ENCODE measurements at places on chromosomes 2 and 18. TPM values are rescaled to one million over a fixed set of nuclear protein-coding genes. Genes with fewer than 3 reads are reported as not detected.

- H3K27me3 ChIP-seq: peaks cover 89% of the 10 kb centered on the region
- no peak overlapping the region for H3K27ac ChIP-seq
- peak; percentile 23 for DNase-seq
- no peaks in the 10 kb centered on the region for H3K36me3 ChIP-seq
- peaks cover 12% of the 10 kb centered on the region for H3K4me1 ChIP-seq
Measured at GRCh38 chr2:102618452-102619413, 620 bp upstream of the SLC9A2 start.

DNA sequence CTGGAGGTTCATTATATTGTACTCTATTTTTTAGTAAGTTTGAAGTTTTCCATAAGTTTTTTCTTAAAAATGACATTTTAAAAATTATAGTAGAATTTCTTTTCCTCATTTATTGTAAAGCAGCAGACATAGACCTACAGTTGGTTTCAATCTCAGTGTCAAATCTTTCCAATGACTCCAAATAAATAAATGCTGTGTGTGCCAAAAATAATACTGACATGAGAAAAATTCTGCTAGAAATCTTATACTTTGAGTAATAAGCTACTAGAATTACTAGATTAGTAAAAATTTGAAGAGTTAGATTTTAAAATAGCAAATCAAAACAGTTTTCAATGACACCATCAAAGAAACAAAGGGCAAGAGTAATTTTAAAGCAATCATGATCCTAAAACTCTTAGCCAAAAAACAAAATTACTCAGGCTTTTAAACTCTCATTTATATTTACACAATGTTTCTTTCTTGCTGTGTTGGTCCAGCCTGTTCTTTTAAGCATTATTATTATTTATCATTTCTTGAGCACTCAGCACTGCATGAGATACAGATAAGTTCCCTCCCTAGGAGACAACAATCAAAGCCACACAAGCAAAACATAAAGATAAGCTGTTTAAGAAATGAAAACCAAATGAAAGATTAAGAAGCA is 8.3 kb upstream of the KANSL1L start:
- no peak overlapping the region for H3K27ac ChIP-seq
- no peaks in the 10 kb centered on the region for H3K27me3 ChIP-seq
- H3K4me1 ChIP-seq: peaks cover 5% of the 10 kb centered on the region
- H3K36me3 ChIP-seq: peaks cover 10% of the 10 kb centered on the region
- DNase-seq: no peak

DNA sequence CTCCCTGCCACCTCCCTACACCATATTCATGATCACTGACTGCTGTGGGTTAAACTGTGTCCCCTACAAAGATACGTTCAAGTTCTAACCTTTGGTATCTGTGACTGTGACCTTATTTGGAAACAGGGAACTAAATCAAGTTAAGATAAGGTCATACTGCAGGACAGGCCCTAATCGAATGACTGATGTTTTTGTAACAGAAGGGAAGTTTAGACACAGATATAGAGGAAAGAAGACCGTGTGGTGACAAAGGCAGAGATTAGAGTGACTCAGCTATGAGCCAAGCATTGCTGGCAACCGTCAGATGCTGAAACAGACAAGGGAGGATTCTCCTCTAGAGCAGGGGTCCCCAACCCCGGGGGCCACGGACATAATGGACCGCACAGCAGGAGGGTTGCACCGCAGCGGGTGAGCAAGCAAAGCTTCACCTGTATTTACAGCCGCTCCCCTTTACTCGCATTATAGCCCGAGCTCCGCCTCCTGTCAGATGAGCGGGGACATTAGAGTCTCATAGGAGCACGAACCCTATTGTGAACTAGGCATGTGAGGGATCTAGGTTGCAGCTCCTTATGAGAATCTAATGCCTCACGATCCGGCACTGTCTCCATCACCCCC is 28.9 kb upstream of the RNF152 start:
- peak overlapping the region; percentile 13 for H3K27ac ChIP-seq
- no peak for DNase-seq
- no peaks in the 10 kb centered on the region for H3K27me3 ChIP-seq
- H3K4me3 ChIP-seq: no peak overlapping the region

DNA sequence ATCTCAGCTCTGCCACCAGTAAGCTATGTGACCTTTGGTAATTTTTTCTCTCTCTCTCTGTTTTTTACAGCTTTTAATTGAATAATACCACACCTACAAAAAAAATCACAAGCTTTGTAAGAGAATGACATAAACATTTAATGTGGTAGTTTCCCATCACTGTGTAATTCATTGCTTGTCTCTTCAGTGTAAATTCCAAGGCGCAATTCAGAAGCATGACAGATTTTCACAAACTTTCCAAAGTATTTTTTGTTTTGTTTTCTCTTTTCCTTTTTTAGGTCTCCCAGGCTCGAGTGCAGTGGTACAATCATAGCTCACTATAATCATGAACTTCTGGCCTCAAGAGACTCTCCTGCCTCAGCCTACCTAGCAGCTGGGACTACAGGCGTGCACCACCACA is 25.0 kb upstream of the PPM1B start:
- H3K27ac ChIP-seq: no peak overlapping the region
- no peak overlapping the region for H3K4me3 ChIP-seq
- H3K36me3 ChIP-seq: no peaks in the 10 kb centered on the region
- H3K4me1 ChIP-seq: no peaks in the 10 kb centered on the region

DNA sequence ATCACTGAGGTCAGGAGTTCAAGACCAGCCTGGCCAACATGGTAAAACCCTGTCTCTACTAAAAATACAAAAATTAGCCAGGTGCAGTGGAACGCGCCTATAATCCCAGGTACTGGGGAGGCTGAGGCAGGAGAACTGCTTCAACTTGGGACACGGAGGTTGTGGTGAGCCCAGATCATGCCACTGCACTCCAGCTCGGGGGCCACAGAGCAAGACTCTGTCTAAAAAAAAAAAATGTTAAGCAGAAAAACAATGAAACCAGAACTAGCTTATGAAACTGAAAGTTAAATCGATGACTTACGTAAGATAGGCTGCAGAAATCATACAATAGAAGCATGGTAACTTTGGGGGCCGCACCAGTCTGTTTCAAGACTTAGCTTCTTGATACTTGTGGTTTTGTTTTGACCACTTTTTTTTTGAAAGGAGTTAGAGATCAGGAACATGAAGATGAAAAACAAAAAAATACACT is 6.2 kb upstream of the GPR155 start:
- H3K27ac ChIP-seq: no peak overlapping the region
- peaks cover 3% of the 10 kb centered on the region for H3K36me3 ChIP-seq
- no peak for DNase-seq
- no peak overlapping the region for H3K4me3 ChIP-seq

DNA sequence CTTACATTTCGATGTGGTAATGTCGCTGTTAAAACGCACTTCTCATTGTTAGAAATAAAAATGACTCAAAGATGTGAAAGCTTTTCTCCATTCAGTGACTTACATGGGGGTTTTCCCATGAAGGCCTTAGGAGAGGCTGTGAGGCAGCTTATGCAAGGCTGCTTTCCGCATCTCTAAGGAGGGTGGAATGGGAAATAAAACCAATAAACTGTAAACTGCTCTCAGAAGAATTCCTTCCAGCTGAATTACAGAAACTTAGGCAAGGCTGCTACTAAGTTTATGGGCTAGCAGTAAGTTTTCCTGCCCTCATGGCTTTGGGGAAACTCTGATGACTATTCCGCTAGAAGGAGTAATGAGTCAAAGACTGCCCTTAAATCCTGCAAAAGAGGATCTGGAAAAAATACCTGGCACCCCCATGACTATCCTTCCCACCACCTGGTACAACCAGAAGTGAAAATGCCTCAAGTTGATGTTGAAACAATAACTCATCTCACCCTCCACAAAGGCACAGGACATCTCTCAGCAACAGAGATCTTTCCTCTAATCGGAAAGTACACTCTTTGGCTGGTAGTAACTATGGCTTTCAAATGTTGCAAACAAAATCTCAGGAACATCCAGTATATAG is 97.7 kb upstream of the SMAD7 start:
- H3K4me3 ChIP-seq: no peak overlapping the region
- peaks cover 11% of the 10 kb centered on the region for H3K4me1 ChIP-seq
- H3K27me3 ChIP-seq: no peaks in the 10 kb centered on the region
- no peak for DNase-seq
- no peaks in the 10 kb centered on the region for H3K36me3 ChIP-seq

DNA sequence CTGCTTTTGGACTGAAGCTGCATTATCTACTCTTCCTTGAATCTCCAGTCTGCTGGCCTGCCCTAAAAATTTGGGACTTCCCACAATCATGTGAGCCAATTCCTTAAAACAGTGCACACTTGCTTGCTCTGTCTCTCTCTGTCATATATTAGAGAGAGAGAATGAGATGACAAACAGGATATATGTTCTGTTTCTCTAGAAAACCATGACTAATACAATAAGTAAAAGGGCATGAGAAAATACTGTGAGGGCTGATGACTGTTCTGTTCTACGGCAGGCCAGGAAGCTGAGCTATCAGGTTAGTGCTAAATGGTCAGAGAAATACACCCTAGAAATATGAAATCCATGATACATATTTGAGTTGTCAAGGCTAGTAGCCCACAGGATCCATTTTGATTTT is 1896.8 kb upstream of the CELF4 start:
- no peak overlapping the region for H3K4me3 ChIP-seq
- DNase-seq: no peak
- H3K27ac ChIP-seq: no peak overlapping the region
- no peaks in the 10 kb centered on the region for H3K4me1 ChIP-seq
- H3K36me3 ChIP-seq: peaks cover 8% of the 10 kb centered on the region

- H3K4me3 ChIP-seq: no peak overlapping the region
- DNase-seq: no peak
- H3K36me3 ChIP-seq: no peaks in the 10 kb centered on the region
Measured at GRCh38 chr2:29035016-29035745, 39.1 kb downstream of the PCARE start.

DNA sequence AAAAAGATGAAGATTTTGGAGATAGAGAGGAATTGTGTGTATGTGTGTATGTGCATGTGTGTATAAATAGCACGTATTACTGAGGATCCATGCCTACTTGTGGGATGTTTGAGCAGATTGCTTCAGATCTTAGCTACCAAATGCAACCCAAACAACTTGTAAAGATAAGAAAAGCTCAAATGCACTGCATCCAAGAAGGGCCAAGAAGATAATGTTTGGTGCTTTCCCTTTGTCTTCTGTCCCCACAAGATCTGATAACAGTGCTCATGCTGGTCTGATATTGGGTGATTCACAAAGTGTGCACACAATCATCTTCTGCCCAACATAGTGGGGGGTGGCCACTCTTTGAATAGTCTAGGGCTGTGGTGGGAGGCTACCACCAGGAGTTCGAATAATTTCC is 284.8 kb upstream of the CYRIA start:
- H3K27me3 ChIP-seq: peaks cover 5% of the 10 kb centered on the region
- no peaks in the 10 kb centered on the region for H3K36me3 ChIP-seq
- no peak overlapping the region for H3K27ac ChIP-seq
- no peak overlapping the region for H3K4me3 ChIP-seq
- H3K4me1 ChIP-seq: no peaks in the 10 kb centered on the region

- peaks cover 17% of the 10 kb centered on the region for H3K4me1 ChIP-seq
- no peaks in the 10 kb centered on the region for H3K27me3 ChIP-seq
- no peak overlapping the region for H3K27ac ChIP-seq
Measured at GRCh38 chr2:98485453-98485755, 40.7 kb downstream of the INPP4A start.

GRCh38 chr2:133503323-133503722 is 64.9 kb downstream of the NCKAP5 start:
- H3K36me3 ChIP-seq: peaks cover 2% of the 10 kb centered on the region
- no peak for DNase-seq
- H3K4me1 ChIP-seq: peaks cover 18% of the 10 kb centered on the region
- no peaks in the 10 kb centered on the region for H3K27me3 ChIP-seq
- H3K27ac ChIP-seq: no peak overlapping the region

- H3K27ac ChIP-seq: no peak overlapping the region
- no peak overlapping the region for H3K4me3 ChIP-seq
- no peaks in the 10 kb centered on the region for H3K36me3 ChIP-seq
- no peak for DNase-seq
- H3K4me1 ChIP-seq: peaks cover 46% of the 10 kb centered on the region
Measured at GRCh38 chr2:202007015-202007982, 26.4 kb upstream of the FZD7 start.

- DNase-seq: no peak
- peaks cover 2% of the 10 kb centered on the region for H3K36me3 ChIP-seq
- H3K27me3 ChIP-seq: no peaks in the 10 kb centered on the region
- H3K4me1 ChIP-seq: peaks cover 36% of the 10 kb centered on the region
- no peak overlapping the region for H3K4me3 ChIP-seq
- H3K27ac ChIP-seq: no peak overlapping the region
Measured at GRCh38 chr2:159129269-159129668, 157.2 kb downstream of the WDSUB1 start.

DNA sequence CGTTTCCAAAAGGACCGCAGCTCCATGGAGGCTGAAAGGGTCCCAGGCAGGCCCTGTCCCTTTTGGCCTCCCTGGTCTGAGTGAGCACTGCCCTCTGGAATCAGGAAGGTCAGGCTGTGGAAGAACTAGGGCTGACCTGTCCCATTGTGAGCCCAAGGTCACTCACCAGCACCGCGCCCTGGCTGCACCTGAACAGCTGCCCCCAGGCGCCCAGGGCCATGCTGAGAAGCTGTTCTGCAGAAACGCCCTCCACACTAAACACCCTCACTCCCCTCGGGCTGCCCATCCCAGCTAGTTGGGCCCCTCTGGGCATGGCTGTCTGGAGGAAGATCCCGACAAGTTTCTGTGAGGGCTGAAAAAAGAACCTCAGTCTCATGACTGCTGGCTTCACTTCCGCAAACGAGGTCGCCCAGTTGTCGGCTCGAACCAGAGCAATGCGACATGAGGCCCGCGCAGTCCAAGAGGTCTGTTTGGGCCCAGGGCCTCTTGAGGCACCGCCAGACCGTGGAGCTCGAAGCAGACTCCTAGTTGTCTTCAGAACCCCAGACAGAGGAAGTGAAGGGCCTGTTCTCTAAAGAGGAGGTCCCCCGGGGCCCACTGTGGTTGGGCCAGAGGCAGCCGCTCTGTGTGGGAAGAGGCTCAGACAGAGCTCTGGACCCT is 64.4 kb downstream of the INPP5D start:
- no peaks in the 10 kb centered on the region for H3K4me1 ChIP-seq
- H3K36me3 ChIP-seq: no peaks in the 10 kb centered on the region
- DNase-seq: no peak
- no peak overlapping the region for H3K27ac ChIP-seq

- no peak overlapping the region for H3K4me3 ChIP-seq
- no peak overlapping the region for H3K27ac ChIP-seq
- no peaks in the 10 kb centered on the region for H3K27me3 ChIP-seq
- DNase-seq: no peak
- H3K4me1 ChIP-seq: peaks cover 10% of the 10 kb centered on the region
Measured at GRCh38 chr2:196260546-196260945, 89.2 kb upstream of the STK17B start.

GRCh38 chr2:203340791-203341487 is 12.7 kb downstream of the ABI2 start:
- H3K4me3 ChIP-seq: no peak overlapping the region
- H3K36me3 ChIP-seq: peaks cover 14% of the 10 kb centered on the region
- H3K27me3 ChIP-seq: no peaks in the 10 kb centered on the region
- DNase-seq: no peak

GRCh38 chr2:216119986-216120385 is 10.8 kb downstream of the XRCC5 start:
- H3K4me1 ChIP-seq: peaks cover 46% of the 10 kb centered on the region
- H3K27ac ChIP-seq: no peak overlapping the region
- H3K4me3 ChIP-seq: peak overlapping the region; percentile 21
- no peaks in the 10 kb centered on the region for H3K27me3 ChIP-seq
- H3K36me3 ChIP-seq: peaks cover 44% of the 10 kb centered on the region
- DNase-seq: no peak

Gene ASB18
- not detected for total RNA-seq

Gene CDH19
- total RNA-seq: 14.7 TPM

Gene AQP4
- not detected for total RNA-seq

Gene DPP4
- total RNA-seq: 1.6 TPM

Gene CERKL
- total RNA-seq: 0.23 TPM

Gene PAIP2B
- total RNA-seq: 7.4 TPM

Gene DOK1
- total RNA-seq: 22.4 TPM

Gene TP53I3
- total RNA-seq: 40.8 TPM

Gene LONRF2
- total RNA-seq: 5.2 TPM

Gene MEIS1
- total RNA-seq: 107 TPM

Gene RNF144A
- 49.6 TPM for total RNA-seq

Data from neural crest cell (in vitro differentiated cells).